H9 (cell line): ENCODE measurements at places on chromosomes 2 and 18. TPM values are rescaled to one million over a fixed set of nuclear protein-coding genes. Genes with fewer than 3 reads are reported as not detected.

MAP3K19 gene
- not detected in 2 replicates for total RNA-seq

SULT6B1 gene
- not detected in 2 replicates for total RNA-seq

LRP1B gene
- total RNA-seq, result not detected in 2 replicates

CCDC74A gene
- total RNA-seq, result 10.0 and 10.8 TPM in 2 replicates

NT5C1B gene
- not detected in 2 replicates for total RNA-seq

ATP6V1B1 gene
- not detected in 2 replicates for total RNA-seq

ZSWIM2 gene
- not detected in 2 replicates for total RNA-seq

- peaks cover 6% of the 10 kb centered on the region; the same call in 1 of the 2 replicates for H3K27me3 ChIP-seq
- H3K4me1 ChIP-seq, result peaks cover 3% of the 10 kb centered on the region; the same call in 1 of the 2 replicates
- H3K36me3 ChIP-seq, result peaks cover 43% of the 10 kb centered on the region
- H3K27ac ChIP-seq, result no peak overlapping the region
Observed at GRCh38 chr2:30234180-30234971, 3.0 kb downstream of the LBH start.

GRCh38 chr2:124382067-124382618 lies 357.1 kb downstream of the CNTNAP5 start:
- H3K4me3 ChIP-seq, result no peak overlapping the region
- no peak for DNase-seq
- H3K27me3 ChIP-seq, result no peaks in the 10 kb centered on the region
- H3K27ac ChIP-seq, result no peak overlapping the region

DNA sequence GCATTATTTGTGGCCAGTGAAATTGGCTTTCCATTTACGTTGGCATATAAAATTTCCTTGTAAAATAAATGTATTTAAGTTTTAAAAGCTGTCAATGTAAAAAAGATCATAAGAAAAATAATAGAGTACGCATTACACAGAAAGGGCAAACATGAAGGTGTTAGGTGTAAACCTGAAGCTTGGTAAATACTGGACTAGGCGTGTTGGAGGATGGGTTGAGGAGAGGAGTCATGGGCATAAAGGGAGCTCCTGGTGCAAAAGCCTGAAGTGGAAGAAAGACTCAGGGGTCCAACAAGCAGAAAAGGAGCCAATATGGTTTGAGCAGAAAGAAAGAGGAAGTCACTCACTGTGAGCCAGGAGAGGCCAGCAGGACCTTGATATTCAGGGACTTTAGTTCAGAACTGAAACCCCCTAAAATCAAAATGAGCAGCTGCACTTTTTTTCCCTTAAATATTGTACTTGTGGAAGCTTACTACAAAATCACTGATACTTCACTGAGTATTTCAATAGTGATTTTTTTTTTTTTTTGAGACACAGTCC lies 24.4 kb downstream of the SP5 start:
- H3K27ac ChIP-seq, result no peak overlapping the region
- H3K4me3 ChIP-seq, result no peak overlapping the region
- no peaks in the 10 kb centered on the region for H3K27me3 ChIP-seq
- no peak for DNase-seq
- H3K4me1 ChIP-seq, result no peaks in the 10 kb centered on the region

- H3K36me3 ChIP-seq, result no peaks in the 10 kb centered on the region
- no peaks in the 10 kb centered on the region for H3K27me3 ChIP-seq
- H3K4me3 ChIP-seq, result no peak overlapping the region
- H3K27ac ChIP-seq, result no peak overlapping the region
- no peaks in the 10 kb centered on the region; the same call in 1 of the 2 replicates for H3K4me1 ChIP-seq
- no peak for DNase-seq
Observed at GRCh38 chr2:234191819-234192407, 141.4 kb downstream of the SPP2 start.

DNA sequence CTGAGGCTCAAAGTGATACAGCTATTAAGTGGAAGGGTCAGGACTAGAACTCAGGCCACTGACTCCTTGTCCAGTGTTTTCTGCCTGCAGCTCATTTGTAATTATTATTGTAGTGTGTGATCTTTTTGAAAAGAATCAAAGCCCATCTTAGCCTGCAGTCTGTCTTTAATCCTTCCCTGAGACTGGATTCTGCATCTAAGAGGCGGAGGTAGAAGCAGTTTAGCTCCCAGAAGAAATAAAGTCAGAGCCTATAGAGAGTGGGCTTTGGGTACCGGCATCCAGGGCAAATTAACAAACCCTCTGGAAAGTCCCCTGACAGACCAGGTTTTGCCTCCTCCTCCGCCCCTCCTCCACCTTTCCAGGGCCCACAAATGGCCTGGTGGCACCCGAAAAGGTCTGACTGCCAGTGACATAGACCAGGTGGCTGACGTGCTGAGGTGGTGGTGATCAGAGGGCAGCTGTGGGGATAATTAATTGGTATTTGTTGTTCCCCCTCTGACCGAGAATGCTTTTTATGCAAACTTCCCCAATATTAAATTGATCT lies 2.2 kb upstream of the RAX start:
- DNase-seq, result no peak
- no peak overlapping the region for H3K27ac ChIP-seq
- H3K4me1 ChIP-seq, result no peaks in the 10 kb centered on the region
- peaks cover 60% of the 10 kb centered on the region for H3K27me3 ChIP-seq
- H3K4me3 ChIP-seq, result no peak overlapping the region

DNA sequence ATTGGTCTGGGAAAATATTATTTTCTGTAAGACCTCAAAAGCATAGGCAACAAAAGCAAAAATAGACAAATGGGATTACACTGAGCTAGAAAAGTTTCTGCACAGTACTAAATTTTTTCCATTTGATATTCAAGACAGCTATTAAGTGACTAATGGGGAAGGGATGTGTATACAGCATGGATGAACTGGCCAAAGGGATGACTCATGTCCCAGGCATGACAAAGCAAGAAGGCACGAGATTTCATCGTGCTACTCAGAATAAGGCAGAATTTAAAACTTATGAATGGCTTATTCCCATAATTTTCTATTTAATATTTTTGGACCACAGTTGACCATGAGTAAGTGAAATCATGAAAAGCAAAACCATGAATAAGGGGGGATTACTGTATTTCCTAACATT lies 1250.1 kb upstream of the GYPC start:
- H3K27me3 ChIP-seq, result no peaks in the 10 kb centered on the region
- H3K4me3 ChIP-seq, result no peak overlapping the region
- H3K4me1 ChIP-seq, result no peaks in the 10 kb centered on the region; the same call in 1 of the 2 replicates
- no peak for DNase-seq
- H3K27ac ChIP-seq, result no peak overlapping the region

- no peaks in the 10 kb centered on the region for H3K27me3 ChIP-seq
- no peak overlapping the region for H3K27ac ChIP-seq
- H3K36me3 ChIP-seq, result no peaks in the 10 kb centered on the region
- H3K4me1 ChIP-seq, result no peaks in the 10 kb centered on the region; the same call in 1 of the 2 replicates
- DNase-seq, result no peak
- no peak overlapping the region for H3K4me3 ChIP-seq
Observed at GRCh38 chr18:49754866-49755265, 58.5 kb downstream of the ACAA2 start.

- H3K4me1 ChIP-seq, result no peaks in the 10 kb centered on the region
- no peak overlapping the region for H3K4me3 ChIP-seq
- H3K27me3 ChIP-seq, result no peaks in the 10 kb centered on the region
- no peak overlapping the region for H3K27ac ChIP-seq
Observed at GRCh38 chr2:7034303-7034702, 117.1 kb downstream of the RNF144A start.

GRCh38 chr2:73203055-73203681 lies 794 bp downstream of the NOTO start:
- peaks cover 13% of the 10 kb centered on the region; the same call in 1 of the 2 replicates for H3K27me3 ChIP-seq
- no peaks in the 10 kb centered on the region; the same call in 2 of the 3 replicates for H3K36me3 ChIP-seq
- H3K4me3 ChIP-seq, result peak overlapping the region; percentile 73
- H3K27ac ChIP-seq, result no peak overlapping the region

DNA sequence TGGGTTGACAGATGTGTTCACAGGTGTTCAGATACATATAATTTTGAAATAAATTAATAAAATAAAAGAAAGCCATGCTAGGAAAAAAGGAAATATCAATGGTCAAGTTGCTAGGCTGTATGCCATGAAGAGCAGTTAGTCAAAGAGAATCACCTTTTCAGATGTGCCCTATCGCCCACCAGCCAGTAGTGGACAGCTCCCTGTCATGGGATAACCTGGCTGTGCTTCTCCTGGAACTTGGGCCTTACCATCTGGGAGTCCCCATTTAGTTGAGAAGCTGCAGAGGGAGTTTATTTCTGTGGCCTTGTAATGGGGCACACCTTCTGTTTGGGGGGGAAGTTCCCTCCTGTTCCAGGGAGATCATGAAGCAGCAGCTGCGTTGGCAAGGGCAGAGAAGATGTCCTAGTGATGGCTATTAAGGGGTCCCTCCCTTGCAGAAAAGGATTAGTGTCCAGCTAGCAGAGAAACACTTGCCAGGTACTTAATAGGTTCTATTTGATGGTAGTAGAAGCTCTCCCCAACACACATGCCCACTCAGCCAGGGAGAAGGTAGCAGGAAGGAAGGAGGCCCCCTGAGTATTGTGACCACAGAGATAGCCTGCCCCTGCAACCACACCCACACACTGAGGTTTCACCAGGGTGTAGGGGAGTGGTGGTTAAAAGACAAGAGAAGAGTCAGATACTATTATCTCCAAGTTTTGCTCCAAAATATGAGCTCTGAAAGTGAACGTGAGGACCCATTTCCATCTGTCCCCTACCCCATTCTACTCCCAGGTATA lies 117.7 kb downstream of the B3GNT2 start:
- DNase-seq, result no peak
- H3K27me3 ChIP-seq, result no peaks in the 10 kb centered on the region
- H3K36me3 ChIP-seq, result no peaks in the 10 kb centered on the region
- peaks cover 6% of the 10 kb centered on the region; the same call in 1 of the 2 replicates for H3K4me1 ChIP-seq
- no peak overlapping the region for H3K4me3 ChIP-seq
- no peak overlapping the region for H3K27ac ChIP-seq

DNA sequence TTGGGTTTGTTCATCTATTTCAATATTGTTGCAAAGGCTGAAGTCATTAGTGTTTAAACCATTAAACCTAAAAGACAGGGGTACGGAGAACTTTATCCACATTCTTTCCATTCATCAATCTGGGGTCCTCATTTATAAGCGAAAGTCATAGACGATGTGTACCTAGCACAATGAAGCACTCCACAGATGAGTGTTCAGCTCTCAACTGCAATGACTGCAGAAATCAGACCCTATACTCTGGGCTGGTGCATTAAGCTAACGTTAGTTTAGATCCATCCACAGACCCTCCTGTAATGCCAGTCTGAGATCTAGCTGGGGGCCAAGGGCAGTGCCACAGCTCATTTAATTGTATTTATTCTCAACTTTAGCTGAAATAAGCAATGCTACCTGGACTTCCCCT lies 155.2 kb downstream of the AFF3 start:
- no peaks in the 10 kb centered on the region for H3K27me3 ChIP-seq
- no peak for DNase-seq
- H3K4me1 ChIP-seq, result no peaks in the 10 kb centered on the region
- no peak overlapping the region for H3K27ac ChIP-seq

- no peaks in the 10 kb centered on the region for H3K4me1 ChIP-seq
- DNase-seq, result no peak
- no peaks in the 10 kb centered on the region for H3K36me3 ChIP-seq
- H3K27me3 ChIP-seq, result no peaks in the 10 kb centered on the region
- no peak overlapping the region for H3K4me3 ChIP-seq
Observed at GRCh38 chr2:229282758-229283546, 11.9 kb upstream of the PID1 start.

- no peaks in the 10 kb centered on the region for H3K4me1 ChIP-seq
- no peak overlapping the region for H3K4me3 ChIP-seq
- no peaks in the 10 kb centered on the region for H3K27me3 ChIP-seq
- DNase-seq, result no peak
- H3K27ac ChIP-seq, result no peak overlapping the region
- H3K36me3 ChIP-seq, result no peaks in the 10 kb centered on the region
Observed at GRCh38 chr2:205892665-205893259, 193.2 kb downstream of the INO80D start.

DNA sequence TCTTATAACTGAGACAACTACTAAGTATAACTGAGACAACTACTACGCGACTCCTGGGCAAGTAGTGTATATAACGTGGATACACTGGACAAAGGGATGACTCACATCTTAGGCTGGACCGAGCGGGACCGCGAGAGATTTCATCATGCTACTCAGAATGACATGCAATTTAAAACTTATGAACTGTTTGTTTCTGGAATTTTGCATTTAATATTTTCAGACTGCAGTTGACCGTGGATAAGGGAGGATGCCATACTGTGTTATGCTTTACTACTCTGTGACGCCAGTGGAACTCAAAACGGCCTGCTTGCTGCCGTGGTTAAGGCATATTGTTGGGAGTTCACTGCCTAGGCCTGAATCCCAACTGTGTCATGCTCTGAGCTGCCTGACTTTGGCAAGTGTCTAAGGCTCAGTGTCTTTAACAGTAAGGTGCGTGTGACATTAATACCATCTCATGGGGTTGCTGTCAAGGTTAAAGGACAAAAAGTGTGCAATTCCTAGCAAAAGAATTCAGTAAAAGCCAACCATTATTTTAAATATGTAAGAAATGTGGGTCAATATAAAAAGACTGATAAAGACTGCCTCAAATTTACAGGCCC lies 64.6 kb downstream of the BMP10 start:
- H3K36me3 ChIP-seq, result no peaks in the 10 kb centered on the region
- no peaks in the 10 kb centered on the region for H3K4me1 ChIP-seq
- no peak overlapping the region for H3K4me3 ChIP-seq
- no peak overlapping the region for H3K27ac ChIP-seq
- DNase-seq, result no peak

GRCh38 chr2:95110395-95110794 lies 11.2 kb downstream of the MRPS5 start:
- H3K4me3 ChIP-seq, result no peak overlapping the region
- H3K27ac ChIP-seq, result no peak overlapping the region
- H3K4me1 ChIP-seq, result no peaks in the 10 kb centered on the region
- no peak for DNase-seq
- H3K36me3 ChIP-seq, result peaks cover 39% of the 10 kb centered on the region; the same call in 2 of the 3 replicates

DNA sequence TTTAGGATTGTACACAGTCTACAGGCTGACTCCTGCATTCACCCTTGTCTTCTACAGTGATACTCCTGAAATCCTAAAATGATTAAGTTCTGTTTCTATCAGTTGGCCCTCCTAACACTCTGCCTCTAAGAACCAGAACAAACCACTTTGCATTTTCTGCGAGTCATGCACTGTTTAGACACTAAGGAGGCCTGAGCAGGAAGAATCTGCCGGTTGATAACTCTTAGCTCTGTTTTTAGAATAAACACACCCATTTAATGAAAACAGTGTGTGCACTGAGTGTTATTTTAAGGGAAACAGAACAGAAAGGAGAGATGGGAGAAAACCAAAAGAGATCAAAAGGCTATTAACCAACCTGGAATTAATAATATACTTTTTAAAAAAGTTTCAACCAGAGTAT lies 22.9 kb upstream of the SSB start:
- no peak overlapping the region for H3K4me3 ChIP-seq
- H3K4me1 ChIP-seq, result no peaks in the 10 kb centered on the region
- no peaks in the 10 kb centered on the region for H3K36me3 ChIP-seq

DNA sequence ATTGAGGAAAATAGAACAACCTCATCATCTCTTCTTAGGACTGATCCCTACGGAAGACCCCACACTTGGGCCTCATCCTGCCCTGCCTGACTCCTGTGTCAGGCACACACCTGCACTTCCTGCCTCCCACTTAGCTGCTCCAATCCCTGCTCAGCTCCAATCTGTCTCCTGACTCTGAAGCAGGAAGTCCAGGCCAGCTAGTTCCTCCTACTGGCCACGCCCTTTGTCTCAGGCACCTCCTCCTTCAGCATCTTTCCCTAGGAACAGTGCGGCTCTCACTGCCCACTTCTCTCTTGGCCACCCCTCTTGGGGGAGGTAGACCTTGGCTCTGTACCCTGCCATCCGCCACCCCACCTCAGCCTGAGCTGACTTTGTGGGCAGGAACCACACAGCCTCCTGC lies 135.8 kb downstream of the CELF4 start:
- no peak overlapping the region for H3K4me3 ChIP-seq
- H3K27ac ChIP-seq, result no peak overlapping the region
- no peak for DNase-seq
- no peaks in the 10 kb centered on the region for H3K4me1 ChIP-seq
- no peaks in the 10 kb centered on the region for H3K36me3 ChIP-seq
- H3K27me3 ChIP-seq, result no peaks in the 10 kb centered on the region
